ENCODE measurements at places on chromosomes 4 and X.

GRCh38 chr4:183871581-183871980 lies 33.5 kb upstream of the STOX2 start:
- DNase-seq = no peak

DNA sequence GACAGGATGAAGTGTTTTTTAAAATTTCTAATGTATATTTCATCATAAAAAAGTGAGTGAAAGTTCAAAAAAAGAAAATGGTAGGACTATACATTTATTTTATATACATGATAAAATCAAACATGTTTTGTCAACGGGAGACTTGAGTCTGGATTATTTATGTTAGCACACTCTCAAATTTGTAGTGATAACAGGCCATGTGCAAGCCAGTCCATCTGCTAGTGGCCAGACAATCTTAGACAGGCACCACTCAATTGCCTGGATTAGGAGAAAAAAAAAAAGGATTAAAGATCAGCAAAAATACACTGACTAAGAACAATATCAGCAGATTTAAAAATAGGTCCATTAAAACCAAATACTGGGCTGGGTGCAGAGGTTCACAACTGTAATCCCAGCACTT lies 71.9 kb downstream of the KCNIP4 start:
- DNase-seq = no peak

DNA sequence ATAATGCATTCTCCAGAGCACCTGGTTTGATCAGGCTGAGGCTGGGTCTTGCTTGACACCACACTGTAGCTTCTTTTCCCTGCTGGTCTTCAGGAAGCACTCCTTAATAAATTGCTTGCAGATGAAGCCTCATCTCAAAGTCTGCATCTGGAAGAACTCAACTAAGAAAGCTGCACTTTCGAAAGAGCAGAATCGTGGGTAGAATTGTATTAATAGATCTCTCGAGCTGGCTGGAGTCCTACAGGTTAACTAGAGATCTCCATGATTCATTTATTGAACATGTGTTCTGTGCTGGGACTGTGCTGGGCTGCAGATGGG lies 152.7 kb downstream of the STK32B start:
- no peak for DNase-seq

DNA sequence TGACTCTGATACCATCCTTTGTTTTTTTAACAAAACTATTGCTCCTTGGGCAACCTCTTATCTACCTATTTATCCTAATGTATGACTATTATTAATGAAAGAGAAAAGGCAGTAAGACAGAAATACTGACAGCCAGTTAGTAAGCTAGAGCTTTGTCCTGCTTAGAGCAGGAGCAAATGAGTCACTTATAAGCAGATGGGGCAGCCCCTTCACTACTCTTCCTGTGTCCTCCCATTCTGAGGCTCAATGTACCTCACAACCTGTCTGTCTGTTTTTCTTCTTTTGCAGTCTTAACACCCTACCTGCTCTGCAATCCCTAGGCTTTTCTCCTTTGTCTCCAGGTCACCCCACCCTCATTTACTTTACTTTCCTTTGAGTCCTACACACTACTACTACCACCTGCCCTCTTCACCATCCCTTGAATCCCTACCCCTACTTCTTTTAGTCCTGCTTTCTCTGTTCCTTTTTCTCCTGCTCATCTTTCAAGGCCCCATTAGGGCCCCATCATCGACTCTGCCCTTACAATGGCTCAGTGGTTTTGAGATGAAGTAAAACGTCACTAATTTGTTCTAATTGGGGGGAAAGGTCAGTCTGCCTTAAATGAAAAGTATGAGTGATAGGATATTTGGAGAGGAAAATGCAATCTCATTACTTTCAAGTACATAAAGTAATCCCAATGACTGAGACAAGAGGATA lies 294.3 kb downstream of the GUCY2F start:
- no peak for DNase-seq

DNA sequence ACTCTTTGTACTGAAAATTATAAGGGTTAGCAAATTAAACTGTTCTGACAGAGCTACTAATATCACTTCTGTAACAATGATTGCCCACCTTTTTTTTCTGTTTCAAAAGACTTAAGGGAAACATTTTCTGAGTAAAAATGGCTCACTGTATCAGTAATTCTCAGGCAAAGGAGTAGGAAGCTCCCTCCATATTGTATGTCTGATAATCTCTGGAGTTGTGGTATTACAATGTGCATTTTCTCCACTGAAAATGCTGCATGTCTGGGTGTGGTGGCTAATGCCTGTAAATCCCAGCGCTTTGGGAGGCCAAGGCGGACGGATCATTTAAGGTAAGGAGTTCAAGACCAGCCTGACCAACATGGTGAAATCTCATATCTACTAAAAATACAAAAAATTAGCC lies 4.4 kb upstream of the STAP1 start:
- DNase-seq = no peak

- DNase-seq = peak; percentile 86
These were observed 75.1 kb upstream of the USP9X start for GRCh38 chrX:41009850-41010846.

GRCh38 chr4:147408189-147408588 lies 72.7 kb upstream of the EDNRA start:
- DNase-seq = no peak

- DNase-seq = peak; percentile 68
These were observed 41.1 kb upstream of the WDR1 start for GRCh38 chr4:10157478-10158332.

GRCh38 chr4:60657807-60658206 lies 542.3 kb upstream of the ADGRL3 start:
- DNase-seq = peak; percentile 40

DNA sequence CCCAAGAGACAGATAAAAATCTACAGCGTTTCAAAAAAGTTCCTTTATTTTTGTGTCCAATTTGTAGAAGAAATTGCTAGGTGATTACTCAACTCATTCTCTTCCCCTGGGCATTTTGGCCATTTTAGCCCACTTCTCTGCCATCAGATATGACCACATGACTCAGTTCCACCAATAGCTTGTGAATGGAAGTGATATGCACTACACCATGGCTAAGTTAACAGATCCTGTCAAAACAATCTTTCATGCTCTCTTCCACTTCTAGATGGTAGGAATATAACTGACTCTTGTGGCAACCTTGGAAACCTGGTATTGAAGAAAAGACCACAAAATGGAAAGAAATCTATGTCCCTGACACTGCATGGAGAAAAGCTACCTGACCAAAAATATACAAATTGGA lies 26.2 kb upstream of the FREM3 start:
- DNase-seq = no peak

DNA sequence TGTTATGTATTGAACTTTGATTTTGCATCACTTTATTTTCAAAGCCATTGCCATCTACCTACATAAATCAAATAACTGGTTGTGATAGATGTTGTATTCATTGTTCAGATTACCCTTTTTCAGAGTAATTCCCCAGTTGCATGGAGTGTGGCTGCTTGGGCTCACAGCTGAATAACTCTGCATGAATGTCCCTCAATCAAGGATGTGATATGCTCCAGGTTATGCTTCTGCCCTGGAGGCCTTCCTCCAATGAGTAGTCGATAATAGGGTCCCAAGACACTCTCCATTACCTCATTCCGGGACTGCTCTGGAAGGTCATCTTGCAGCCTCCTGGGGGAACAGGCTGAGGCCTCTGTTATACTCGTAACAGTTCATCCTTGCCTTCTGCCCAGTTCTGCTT lies 251.8 kb downstream of the ADGRL3 start:
- DNase-seq = no peak

DNA sequence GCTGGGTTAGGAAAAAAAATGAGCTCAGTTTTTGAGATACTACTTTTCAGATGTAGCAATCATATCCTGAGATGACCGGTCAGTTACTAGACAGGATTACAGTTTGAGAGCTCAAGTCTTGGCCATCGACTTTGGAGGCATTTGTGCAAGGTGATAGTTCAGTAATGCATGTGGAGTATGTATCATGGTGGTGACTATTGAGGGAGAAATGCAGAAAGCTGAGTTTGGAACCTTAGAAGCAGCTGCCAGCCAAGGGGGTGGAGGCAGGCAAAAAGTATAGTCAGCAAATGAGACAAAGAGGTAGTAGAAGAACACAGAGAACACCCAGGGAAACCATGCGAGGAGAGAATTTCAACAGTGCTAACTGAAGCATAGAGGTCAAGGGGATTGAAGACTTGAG lies 48.7 kb upstream of the SLC4A4 start:
- peak; percentile 63 for DNase-seq

- DNase-seq = no peak
These were observed 177.6 kb downstream of the CPE start for GRCh38 chr4:165556383-165556782.

- no peak for DNase-seq
These were observed 108.8 kb upstream of the SORBS2 start for GRCh38 chr4:185920691-185921260.

- no peak for DNase-seq
These were observed 51.2 kb downstream of the DCX start for GRCh38 chrX:111360839-111361238.
